BJ (cell line): ENCODE measurements at places on chromosomes 3 and 15. TPM values are rescaled to one million over a fixed set of nuclear protein-coding genes. Genes with fewer than 3 reads are reported as not detected.

DNA sequence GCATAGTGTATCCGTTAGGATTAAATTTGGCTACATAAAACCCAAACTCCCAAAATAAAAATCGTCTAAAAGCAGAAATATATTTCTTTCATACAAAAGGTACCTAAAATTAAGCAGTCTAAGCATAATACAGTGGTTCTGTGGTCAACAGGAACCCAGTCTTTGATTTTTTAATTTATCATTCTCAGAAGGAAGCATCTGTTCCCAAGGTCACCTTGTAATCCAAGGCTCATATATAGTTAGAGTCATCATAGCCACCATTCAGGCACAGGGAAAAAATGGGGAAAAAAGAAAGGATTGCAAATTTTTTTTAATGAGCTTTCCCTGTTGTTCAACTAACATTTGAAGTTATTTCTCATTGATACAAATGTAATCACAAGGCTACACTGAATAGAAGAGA lies 983.2 kb downstream of the PLOD2 start:
- DNase-seq: no peak

- no peak for DNase-seq
Observed at GRCh38 chr15:60541481-60542299, 62.7 kb upstream of the ICE2 start.

DNA sequence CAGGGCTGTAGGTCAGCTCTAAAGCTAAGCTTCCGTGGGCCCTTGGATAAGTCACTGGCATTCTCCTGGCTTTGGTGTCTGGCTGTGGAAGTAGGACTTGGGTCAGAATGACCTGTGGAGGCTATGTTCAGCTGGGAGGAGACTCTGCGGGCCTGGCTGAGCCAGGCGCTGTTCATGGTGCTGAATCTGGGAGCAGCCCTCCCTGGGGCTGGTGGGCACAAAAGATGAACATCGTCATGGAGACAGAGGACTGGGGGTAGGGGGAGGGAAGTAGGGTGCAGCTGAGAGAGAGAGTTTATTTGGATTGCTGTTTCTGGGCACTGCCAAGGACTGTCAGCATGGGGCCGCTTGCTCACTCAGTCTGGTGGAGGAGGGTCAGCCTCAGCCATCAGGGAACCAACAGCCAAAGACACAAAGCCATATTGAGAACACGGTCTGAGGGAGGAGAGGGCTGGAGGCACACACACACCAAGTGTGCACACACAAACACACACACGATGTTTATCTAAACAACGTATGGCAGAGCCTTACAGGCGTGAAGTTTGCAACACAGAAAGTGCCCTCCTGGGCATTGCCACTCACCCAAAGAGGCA lies 120.7 kb upstream of the LINGO1 start:
- DNase-seq: no peak

- no peak for DNase-seq
Observed at GRCh38 chr3:150255413-150255812, 152.7 kb upstream of the TSC22D2 start.

DNA sequence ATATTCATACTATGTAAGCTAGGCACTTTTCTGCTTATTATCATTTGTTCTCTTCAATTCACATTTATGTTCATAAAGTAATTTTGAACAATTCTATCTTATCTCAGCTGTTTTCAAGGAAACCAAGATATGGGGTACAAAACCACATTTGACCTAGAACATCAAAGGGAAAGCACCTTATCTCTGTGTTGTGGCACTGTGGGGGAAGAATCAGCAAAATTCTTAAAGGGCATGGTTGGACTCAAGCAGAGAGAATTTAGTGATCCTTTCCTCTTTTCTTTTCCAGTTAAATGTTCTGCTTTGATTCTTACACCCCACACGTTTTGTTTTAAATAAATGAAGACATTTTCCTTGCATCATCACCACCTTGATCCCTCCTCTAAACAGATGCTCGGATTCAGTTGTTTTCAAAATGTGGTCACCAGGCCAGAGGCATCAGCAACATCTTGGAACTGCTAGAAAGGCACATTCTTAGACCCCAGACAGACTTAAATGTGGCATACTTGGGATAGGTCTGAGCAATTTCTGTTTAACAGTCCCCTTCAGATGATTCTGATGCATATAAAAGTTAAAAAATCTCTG lies 128.4 kb upstream of the TP63 start:
- no peak for DNase-seq

- DNase-seq: peak; percentile 84
Observed at GRCh38 chr3:53109891-53110771, 20.1 kb downstream of the RFT1 start.

DNA sequence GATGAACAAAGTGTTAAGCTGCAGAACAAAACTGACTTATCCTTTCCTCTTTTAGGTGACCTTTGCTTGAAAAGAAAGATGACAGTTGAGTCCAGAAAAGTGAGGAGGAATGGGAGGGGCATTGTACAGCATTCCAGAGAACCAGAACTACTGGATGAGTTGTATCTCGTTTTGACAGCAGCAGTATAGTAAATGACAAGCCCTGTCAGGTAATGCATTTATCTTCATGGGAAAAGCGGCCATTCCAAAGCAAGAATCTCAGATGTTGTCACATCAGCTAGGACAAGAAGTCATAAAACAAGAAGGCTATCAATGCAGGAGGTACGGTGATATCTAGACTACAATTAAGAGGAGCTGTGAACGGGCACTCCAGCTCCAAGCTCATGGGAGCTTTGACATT lies 421.5 kb downstream of the MAGI1 start:
- DNase-seq: no peak

- DNase-seq: no peak
Observed at GRCh38 chr3:129558081-129558771, 15.3 kb downstream of the H1-8 start.

- no peak for DNase-seq
Observed at GRCh38 chr15:22227411-22228100, 147.2 kb downstream of the OR4M2 start.

GRCh38 chr3:47705391-47705790 lies 76.3 kb downstream of the SMARCC1 start:
- DNase-seq: no peak

DNA sequence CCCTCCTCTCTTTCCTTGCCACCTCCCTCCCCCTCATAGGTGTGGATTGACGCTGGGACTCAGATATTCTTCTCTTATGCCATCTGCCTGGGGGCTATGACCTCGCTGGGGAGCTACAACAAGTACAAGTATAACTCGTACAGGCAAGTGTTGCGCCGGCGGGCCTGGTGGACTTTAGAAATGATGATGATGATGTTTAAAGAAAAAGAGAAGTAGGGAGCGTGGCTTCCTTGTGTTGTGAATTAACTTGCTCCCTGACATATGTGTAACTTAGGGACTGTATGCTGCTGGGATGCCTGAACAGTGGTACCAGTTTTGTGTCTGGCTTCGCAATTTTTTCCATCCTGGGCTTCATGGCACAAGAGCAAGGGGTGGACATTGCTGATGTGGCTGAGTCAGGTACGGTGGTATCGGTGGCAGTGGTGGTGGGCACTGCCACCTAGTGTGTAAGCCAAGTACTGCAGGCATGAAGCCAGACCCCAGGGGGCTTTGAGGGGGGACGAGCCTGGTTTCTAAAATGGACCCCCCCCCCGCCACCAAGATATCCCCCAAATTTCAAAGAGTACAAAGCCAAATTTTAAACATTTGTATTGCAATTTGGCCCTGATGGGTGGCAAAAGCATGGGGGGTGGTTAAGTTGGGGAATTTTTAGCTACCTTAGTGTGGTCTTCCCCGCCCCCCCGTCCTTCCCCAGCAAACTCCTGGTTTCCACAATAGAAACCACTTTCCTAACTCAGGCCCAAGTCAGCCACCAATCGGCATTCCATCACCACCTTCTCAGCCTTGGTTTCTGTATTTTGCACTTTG lies 65.6 kb downstream of the SLC6A6 start:
- no peak for DNase-seq

GRCh38 chr15:46644501-46645481 lies 1010.0 kb downstream of the SQOR start:
- no peak for DNase-seq

GRCh38 chr15:53759411-53759931 lies at the start of gene WDR72:
Gene WDR72, minus strand, starts transcription at chr15:53759663. Its CDS starts 26,514 bp downstream, at chr15:53733149.
- no peak for DNase-seq

GRCh38 chr3:11143476-11143875 lies 10.8 kb upstream of the HRH1 start:
- no peak for DNase-seq

DNA sequence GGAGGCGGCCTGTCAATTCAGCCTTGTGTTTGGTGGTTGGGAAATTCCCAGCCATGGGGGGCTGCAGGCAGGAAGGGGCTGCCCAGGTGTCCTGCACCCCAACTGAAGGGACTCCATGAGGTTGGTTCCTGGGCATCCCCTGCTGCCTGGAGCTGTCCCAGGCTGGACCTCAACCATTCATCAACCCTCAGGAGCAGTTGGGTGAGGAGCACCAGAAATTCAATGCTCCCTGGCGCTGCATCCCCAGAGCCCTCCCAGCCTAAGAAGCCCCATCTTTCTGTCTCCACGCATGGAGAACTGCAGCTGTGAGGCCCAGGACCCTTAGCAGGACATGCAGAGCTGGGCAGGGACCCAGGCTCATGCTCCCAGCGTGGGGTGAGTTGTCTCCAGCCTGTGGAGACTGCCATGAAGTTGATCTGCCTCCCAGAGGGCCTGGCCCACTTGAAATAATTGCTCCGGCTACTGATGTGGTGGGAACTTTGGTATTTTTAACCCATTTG lies 8.0 kb upstream of the SEMA3B start:
- DNase-seq: no peak

DNA sequence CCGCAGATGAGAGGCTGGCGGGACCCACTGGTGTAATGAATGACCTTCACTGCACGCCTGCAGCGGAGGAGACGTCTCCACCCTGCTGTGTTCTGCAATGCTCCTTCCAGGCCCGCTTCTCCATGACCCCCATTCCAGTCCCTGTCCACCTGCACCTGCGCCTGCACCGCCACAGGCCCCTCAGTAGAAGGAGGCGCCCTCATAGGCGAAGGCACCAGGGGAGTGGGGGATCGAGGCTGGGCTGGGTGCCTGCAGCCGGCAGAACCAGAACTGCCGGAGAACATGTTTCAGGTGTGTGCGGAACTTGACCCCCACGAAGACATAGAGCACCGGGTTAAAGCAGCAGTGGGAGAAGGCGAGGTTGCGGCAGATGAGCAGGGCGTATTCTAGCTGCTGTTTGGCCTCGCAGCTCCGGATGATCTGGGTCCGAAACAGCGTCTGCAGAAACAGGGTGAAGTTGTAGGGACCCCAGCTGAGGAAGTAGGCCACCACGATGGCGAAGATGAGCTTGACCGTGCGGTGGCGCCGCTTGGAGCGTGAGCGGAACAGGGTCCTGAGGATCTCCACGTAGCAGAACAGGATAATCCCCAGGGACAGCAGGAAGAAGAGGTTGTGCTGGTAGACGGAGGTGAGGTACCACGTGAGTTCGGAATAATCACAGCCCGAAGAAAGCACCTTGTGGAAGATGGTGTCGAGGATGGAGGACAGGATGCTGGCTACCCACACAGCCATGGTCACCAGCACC lies 6.3 kb downstream of the XCR1 start:
- no peak for DNase-seq

DNA sequence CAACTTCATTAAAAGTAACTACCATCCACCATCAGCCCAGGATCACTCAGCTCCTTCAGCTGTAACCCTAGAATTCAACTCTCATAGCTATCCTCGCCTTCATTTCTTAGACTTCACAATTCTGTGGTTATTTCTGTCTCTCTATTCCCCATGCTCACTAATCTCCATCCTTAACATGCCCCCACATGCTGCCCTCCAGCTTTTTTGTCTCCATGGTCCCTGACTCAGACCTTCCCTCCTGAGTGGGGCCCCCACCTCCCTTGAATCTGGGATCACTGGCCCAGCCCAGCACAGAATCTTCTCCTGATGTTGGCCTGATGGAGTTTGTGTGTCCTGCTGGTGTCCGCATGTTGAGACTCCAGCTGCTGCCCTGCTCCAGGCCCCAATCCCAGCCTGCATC lies 41.7 kb downstream of the CHST14 start:
- no peak for DNase-seq

The TF gene
- polyA plus RNA-seq: 0.15 and 0.36 TPM in 2 replicates

The TSC22D2 gene
- polyA plus RNA-seq: 8.4 and 13.9 TPM in 2 replicates

The SGO1 gene
- polyA plus RNA-seq: 1.6 and 3.1 TPM in 2 replicates

The TM4SF18 gene
- polyA plus RNA-seq: 0.11 and 0.29 TPM in 2 replicates

The GOLGA6L10 gene
- polyA plus RNA-seq: 0.44 and 0.63 TPM in 2 replicates

The GRK7 gene
- not detected in 2 replicates for polyA plus RNA-seq

The KLHDC8B gene
- polyA plus RNA-seq: 33.8 and 47.8 TPM in 2 replicates

The AADAC gene
- polyA plus RNA-seq: not detected in 2 replicates

The COL8A1 gene
- 186 and 213 TPM in 2 replicates for polyA plus RNA-seq

The GPR149 gene
- polyA plus RNA-seq: not detected in 2 replicates
